ENCODE measurements at places on chromosomes 5 and 9.

GRCh38 chr5:1545126-1545804 lies 21.5 kb upstream of the LPCAT1 start:
- no peak for DNase-seq

DNA sequence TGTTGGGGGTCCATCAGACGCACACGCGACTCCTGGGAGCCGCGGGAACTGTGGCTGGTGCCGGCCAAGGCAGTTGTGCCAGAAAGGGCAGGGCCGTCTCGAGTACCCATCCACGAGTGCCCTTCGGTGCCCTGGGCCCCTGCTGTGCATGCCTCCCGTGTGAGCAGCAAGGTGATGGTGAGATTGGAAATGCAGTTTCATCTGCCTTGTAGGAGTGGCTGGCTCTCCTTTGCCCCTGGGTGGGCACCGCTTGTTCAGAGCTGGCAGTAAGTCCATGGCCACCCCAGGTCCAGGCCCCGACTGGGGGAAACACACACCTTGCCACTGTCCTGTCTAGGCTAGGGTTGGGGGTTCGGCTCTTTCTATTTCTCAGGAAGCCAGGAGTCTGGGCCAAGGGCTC lies 5.7 kb downstream of the NKD2 start:
- DNase-seq = no peak

- DNase-seq = no peak
Measured at GRCh38 chr9:17380126-17380861, 198.6 kb upstream of the SH3GL2 start.

DNA sequence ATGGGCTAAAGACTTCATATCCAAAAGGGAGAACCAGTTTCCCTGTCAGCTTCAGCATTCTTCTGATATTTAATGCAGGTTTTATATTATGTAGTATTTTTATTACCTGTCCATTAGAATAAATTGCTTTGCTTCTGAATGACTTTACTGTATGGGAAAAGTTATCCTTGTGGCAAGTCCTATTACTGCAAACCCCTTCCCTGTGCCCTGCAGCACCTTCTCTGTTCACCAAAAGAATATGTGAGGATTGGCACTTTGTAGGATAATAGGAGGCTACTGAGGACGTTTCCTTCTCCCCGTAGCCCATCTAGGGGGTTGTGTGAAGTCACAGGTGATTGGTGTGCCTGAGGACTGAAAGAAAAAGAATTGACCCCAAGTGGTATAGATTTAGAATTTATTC lies 296.1 kb downstream of the KDM4C start:
- no peak for DNase-seq

DNA sequence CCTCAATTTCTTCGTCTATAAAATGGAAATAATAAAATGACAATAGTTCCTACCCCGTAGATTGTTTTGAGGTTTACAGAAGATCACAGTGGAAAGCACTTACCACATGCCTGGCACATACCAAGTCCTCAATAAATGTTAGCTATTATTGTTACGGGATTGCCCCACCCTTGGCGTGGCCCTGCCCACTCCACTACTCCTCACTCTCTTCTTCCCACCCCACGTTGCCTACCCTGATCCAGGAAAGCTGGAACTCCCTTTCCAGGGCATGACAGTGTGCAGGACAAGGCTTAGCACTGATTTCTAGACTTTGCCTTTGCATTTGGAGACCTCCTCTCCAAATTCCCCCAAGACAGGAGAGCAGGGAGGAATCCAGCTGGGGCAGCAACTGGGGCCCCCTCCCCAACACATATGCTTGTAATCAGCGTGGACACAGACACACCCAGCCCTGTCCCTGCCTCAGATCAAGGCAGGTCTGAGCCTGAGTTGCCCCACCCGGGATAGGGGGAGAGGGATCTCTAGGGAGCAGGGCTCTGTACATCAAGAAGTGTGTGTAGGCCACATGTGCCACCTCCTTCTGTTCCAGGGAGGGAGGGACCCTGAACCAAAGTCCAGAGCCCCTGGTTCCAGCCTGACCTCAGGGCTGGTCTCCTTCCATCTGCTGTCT lies 6.7 kb downstream of the SLC4A9 start:
- no peak for DNase-seq

- DNase-seq = no peak
Measured at GRCh38 chr9:134939080-134939733, 21.5 kb upstream of the FCN1 start.

DNA sequence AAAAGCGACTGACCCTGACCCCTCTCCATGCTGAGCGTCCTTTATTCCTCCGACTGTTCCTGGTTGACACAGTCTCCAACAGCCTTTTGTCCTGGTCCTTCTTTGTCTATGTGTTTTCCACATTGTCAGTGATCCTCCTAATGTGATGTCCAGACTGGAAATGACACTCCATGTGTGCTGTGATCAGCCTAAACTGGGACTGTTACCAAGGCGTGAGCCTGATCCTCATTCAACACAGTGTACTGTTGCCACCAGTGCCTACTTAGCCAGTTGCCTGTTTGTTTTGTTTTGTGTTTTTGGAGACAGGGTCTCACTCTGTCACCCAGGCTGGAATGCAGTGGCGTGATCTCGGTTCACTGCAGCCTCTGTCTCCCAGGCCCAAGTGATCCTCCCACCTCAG lies 192.1 kb downstream of the GOLPH3 start:
- DNase-seq = no peak

GRCh38 chr9:124271660-124272059 lies 13.9 kb downstream of the NEK6 start:
- peak; percentile 23 for DNase-seq

DNA sequence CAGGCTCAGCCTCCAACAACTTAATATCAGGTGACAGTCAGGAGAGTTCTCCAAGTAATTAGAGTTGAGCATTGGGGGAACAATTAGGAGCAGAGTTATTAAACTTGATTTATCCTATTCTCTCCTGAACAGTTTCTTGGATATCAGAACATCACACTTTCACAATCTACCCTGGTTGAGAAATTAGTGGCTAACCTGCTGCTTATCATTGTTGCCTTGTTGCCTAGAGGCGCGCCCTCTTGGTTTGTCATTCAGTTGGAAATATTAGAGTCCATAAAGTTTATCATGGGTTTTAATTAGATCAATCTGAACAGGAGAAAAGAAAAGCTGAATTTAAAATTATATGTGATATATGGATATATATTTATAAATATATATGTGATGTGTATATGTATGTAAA lies 291.1 kb downstream of the CCDC171 start:
- DNase-seq = no peak

DNA sequence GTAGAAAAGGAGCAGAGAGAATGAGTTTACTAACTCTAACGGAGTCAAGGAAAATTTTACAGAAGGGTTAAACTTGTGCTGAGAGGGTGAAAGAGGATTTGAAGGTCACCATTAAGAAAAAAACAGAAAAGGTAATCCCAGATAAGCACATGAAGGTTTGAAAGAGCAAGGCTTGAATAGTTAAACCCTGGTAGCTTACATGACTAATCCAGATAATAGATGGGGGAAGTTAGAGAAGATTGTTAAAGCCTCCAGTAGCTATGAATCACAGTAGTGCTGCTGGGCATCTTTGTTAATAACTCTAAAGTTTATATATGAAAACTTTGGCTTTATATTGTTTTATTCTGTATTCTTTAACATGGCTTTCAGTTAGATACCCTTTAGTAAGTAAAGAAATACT lies 354.5 kb upstream of the FTMT start:
- DNase-seq = no peak

DNA sequence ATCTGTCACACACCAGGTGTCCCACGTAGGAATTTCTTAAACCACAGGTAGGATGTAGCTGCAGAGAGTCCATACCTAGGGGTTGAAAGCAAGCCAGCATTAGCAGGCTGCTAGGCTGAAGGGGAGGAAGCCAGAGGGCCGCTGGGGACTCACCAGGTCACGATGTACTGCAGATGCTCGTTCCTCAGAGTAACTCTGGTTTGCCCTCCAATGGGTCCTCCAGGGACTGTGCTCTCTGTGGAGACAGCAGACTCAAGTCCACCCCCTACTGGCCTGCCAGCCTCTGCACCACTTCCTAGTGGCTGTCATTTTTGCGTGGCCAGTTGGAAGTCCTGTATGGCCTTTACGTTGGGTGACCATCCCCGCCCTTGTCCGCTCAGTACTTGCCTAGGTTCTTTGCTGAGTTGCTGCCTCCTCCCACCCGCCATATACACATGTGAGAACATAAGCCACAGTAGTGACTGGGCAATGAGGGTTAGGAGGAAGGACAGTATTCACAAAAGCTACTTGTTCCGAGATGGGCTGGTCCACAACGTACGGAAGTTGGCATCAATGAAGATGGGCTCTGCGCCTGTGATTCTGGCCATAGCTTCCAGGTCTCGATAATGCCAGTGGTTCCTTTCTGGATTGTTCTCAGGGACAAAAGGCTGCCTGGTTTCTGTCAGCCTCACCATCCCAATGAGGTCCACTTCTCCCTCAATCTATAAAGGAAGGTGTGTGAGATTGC lies 4.1 kb downstream of the RPL7A start:
- no peak for DNase-seq

GRCh38 chr9:131348631-131349521 lies 45.0 kb upstream of the PRRC2B start:
- DNase-seq = no peak
